ENCODE measurements at places on chromosomes 4 and X.

DNA sequence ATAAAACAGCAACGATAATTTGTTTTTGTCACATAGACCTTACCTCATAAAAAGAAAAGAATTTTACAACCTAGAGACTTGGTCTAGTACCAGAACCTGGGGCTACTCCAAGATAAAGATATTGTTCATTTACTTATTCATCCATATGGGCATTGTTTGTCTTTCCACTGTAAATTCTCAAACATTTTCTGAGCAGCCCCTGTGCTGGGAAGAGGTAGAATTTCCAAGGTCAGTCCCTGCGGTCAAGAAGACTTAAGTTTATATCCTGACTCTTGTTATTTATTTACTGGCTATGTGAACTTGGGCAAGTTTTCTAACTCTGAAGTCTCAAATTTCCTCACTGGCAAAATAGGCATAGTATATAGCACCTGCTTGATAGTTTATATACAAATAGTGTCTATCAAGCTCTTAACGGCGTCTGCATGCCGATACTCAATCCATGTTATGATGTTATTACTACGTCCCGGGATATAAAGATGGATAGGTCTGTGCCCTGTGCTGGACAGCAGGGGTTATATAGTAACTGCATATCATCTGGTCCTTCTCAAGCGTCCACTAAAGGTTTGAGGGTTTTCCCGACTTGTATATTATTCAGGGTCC is 222.1 kb upstream of the TAPT1 start:
- DNase-seq: no peak

DNA sequence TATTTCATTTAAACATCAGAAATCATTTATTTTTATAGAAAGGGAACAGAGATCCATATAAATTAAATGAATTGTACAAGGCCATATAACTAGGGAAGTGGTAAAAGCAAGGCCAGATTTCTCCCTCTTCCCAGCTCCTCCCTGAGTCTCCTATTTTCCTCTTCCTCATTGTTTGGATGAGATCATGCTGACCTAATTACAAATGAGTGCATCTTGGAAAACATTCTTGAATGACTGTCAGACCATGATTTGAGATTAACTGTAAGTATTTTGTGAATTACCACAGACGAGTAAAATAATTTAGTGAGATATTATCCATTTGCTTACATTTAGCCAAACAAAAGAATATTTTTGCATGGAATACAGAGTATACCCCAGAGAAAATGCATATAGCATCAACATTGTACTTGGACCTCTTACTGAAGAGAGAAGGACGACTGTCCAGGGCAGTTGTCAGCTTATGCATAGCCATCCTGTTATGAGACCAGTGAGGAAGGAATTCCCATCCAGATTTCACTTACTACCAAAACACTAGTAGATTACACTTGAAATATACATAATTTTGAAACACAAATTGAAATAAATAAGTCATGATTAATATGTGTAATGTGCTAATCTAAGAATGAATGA is 47.3 kb downstream of the SLAIN2 start:
- no peak for DNase-seq

DNA sequence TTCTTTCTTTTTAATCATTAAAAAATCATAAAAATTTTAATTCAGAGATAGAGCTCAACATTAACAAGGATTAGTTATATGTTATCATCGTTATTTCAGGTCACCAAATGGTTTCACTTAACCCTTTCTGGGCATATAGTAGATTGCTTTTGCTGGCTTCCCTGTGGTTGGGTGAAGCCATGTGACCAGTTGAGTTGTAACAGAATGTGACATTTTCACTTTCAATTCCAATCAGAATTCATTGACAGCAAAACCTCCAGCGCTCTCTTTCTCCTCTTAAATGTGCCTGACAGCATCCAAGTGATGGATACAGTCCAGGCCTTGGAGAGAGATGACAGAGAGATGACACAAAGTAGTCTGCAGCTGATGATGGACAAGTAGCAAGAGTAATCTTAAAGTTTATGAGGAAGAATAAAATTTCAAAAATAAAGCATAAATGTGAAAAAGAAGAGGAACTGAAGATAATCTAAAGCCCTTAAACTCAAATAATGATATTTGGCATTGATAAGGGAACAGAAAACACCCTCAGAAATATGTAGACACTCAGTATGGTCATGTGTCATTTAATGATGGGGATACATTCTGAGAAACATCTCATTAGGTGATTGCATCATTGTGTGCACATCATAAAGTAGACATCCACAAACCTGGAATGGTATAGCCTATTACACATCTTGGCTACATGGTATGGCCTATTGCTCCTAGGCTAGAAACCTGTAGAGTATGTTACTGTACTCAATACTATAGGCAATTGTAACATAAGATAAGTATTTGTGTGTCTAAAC is 92.3 kb upstream of the QRFPR start:
- DNase-seq: peak; percentile 16

DNA sequence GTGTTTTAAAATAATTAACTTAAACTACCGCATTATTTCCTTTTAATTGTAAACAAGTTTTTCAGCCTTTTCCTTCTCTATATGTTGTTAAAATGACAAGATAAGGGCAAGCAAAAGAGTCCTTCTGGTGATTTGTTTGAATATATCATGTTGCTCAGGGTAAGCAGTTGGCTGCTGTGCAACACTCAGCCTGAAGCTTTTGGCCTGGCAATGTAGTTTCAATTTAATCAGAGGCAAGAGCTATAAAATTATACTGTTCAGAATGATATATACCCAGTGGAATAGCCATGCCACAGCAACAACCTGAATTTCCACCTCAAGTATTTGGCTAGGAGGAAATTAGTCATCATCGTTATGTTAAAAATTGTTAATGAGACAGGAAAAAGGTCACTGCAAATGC is 53.4 kb downstream of the GRXCR1 start:
- no peak for DNase-seq

DNA sequence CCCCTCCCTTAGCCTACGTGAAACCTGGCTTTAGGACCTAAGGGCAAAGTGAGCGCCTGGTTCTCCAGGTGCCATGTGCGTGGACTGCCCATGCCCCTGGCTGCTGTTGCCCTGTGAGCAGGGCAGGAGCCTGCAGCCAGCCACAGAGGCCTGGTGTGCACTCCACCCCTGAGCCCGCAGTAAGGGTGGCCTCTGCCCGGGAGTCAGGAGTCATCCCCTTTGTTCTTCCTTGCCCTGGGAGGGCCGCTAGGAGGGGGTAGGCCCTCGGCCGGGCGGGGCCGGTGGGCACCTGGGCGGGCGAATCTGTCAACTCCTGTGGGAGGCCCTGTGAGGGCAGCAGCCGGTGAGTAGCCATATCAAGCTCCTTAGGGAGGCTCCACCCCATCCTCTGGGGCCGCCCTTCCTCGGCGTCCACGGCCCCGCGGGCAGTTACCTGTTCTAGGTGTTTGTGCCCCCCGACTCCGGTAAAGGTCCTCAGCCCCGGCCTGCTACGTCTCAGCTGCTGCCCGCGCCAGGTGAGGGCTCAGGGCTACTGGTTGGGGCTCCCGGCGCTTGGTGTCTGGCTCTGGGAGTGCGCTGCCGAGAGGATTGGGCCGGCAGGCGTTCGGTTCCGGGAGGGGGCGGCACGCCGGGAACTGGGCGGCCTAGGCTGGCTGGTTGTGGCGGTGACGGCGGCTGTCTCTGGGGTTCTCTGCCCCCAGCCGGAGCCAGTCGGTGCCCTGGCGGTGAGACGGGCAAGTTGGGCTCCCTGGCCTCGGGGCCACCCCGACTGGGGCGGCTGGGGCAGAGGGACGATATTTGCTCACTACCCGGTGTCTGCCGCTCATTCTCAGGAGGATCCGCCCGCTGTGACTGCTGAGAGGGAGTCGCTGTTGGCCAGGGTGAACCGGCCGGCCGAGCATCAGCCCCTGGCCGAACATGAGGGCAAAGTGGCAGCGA is 1060.2 kb downstream of the TECRL start:
- no peak for DNase-seq

GRCh38 chr4:36374836-36375511 is 93.6 kb downstream of the DTHD1 start:
- no peak for DNase-seq

GRCh38 chr4:167185465-167185864 is 48.8 kb downstream of the SPOCK3 start:
- no peak for DNase-seq

GRCh38 chrX:43785930-43786591 is 96.2 kb downstream of the MAOB start:
- DNase-seq: no peak

DNA sequence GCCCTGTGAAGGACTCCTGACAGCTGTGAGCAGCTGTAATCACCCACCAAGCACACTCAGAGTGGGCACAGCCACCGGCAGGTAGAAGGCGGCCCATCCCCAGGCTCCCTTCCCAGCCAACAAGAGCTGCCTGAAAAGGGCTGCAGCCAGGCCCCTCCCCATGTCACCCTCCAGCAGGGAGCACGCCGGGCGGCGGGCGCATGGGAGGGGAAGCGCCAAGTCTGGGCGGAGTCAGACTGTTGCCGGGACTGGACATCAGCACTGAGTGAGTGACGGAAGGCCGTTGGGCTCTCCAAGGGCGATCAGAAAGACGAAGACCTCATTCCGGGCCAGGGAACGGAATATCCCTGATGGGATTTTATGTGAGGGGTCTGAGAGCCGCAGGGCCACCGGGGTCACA is 82.1 kb downstream of the PPP2R2C start:
- DNase-seq: no peak

DNA sequence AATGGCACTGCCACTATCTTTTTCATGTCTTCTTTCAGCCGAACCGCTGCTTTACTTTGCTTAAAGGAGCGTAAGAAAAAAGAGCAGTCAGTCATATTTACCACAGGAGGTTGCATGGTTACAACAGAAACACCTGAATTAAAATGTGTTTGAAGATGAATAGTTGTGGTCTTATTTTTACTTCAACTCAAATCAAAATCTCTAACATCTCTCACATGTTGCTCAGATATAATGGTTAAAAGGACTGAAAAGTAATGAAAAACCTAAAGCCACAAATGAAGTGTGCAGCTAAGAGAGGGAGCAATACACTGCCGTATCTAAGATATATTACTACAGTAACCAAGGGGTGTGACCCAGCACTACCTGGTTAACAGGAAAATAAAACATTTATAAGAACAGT is 27.4 kb downstream of the FAM13A start:
- peak; percentile 1 for DNase-seq

GRCh38 chrX:121504153-121504552 is 456.7 kb downstream of the GLUD2 start:
- DNase-seq: no peak

DNA sequence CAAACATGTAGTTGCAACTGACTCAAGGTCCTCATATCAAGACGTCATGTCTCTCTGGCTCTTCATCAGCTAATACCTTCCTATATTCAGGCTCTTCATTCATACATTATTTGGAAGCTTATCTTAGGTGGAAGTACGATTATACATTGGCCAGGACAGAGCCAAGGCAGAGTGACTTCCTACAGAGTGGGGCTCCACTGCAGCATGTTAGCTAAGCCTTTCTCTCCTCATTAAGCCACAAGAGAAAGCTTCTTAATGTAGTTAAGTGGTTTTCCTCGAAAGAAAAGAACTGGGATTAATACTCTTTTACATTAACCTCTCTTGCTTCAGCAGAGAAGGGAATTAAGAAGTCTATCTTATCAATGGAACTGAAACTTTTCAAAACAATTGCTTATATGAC is 15.0 kb downstream of the C4orf33 start:
- no peak for DNase-seq

- no peak for DNase-seq
Observed at GRCh38 chrX:72604705-72605104, 32.1 kb upstream of the HDAC8 start.

DNA sequence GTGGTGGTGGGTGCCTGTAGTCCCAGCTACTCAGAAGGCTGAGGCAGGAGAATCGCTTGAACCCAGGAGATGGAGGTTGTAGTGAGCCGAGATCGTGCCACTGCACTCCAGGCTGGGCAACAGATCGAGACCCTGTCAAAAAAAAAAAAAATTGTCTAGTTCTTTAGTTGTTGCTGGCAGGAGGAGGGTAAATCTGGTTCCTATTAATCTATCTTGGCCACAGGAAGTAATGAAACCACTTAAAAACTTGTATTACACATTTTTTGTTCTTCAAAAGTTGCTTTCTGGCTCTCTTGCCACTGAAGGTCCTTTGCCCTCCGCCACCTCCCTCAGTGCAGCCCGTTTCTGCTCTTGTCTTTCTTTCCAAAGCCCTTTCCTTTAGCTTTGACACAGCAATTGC is 102.9 kb upstream of the ARSJ start:
- DNase-seq: no peak

- peak; percentile 6 for DNase-seq
Observed at GRCh38 chr4:157045507-157046127, 30.3 kb upstream of the GLRB start.

GRCh38 chrX:84186603-84187532 is 1.1 kb downstream of the RPS6KA6 start:
- DNase-seq: no peak

DNA sequence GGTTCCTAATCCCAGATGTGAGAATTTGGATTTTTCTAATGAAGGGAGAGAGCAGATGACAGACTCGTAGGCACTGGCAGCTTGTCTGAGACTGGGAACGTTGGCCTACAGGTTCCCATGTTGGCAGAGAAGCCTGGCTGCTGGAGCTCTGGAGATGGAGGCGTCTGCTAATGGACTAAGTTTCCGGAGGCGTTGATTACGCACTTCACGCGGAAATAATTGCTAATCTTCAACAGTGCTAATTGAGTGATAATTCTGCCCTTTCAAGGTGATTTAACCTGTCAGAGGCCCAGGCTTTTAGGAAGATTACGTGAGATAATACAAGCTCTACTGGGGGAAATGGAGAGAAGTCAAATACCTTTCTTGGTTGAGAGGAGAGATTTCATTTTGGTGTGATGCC is 77.4 kb downstream of the PSAPL1 start:
- no peak for DNase-seq

GRCh38 chr4:86300516-86300915 is 59.3 kb downstream of the MAPK10 start:
- no peak for DNase-seq

DNA sequence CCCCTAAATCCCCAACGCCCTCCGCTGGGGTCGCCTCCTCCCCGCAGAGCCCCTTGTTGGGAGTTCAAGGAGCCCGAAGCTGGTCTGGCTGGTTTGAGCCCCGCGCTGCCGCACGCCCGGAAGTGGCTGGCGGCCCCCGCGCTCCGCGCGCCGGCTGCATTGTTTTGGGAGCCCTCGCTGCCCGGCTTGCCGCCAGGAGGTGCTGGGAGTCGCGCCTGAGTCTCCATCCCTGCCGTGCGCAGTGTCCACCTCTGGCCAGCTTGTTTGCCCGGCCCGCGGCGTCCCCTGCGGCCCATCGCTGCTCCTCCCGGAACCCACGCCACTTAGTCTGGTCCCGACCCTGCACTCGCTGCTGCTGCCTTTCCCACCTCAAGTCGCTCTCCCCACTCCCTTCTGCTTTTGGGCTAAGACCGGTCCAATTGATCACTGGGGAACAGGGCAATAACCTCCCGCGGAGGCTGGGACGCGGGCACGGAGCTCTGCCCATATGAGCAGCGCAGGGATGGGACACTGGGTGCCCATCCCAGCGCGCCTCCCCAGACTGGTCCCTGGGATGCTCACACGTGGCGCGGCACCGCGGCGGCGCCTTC is 2.2 kb upstream of the SFRP2 start:
- no peak for DNase-seq

DNA sequence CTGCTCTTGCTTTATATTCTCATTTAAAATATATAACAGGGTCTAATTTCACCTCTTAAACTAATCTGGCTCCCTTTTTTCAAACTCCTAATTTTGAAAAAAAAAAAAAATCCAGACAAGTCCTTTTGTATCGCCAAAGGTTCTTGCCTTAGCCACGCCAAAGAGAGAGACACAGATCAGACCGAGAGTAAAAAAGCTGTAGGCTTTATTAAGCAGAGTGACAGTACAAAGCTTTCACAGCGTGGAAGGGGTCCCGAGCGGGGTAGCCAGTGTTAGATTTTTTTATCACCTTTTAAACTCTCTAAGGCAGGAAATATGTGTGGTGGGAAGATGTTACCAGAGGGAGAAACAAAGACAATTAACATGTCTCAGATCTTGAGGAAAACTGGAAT is 54.1 kb downstream of the PAGE2 start:
- DNase-seq: no peak
